ENCODE measurements at places on chromosomes 5 and 9. TPM values are rescaled to one million over a fixed set of nuclear protein-coding genes. Genes with fewer than 3 reads are reported as not detected.

DNA sequence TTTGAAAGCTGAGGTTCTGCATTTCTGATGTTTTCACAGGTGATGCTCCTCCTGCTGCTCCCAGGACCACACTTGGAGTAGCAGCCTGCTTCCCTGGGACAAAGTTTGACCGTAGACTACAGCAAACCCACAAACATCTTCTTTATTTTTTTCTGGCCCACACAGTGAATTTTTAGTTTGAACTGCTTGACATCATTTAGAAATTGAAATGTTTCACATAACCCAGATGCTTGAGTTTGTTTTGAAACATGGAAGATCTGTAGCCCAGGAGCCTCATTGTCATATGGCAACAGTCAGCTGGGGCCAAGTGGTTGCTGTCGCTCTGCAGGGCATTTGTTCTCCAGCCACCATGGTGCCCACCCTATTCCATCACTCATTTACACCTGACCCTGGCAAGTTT, 8.4 kb downstream of the SH3TC2 start:
- DNase-seq, result no peak

- no peak for DNase-seq
Observed at GRCh38 chr9:4603830-4604229, 58.3 kb upstream of the PLPP6 start.

SLC46A2 gene
- not detected for total RNA-seq

DNA sequence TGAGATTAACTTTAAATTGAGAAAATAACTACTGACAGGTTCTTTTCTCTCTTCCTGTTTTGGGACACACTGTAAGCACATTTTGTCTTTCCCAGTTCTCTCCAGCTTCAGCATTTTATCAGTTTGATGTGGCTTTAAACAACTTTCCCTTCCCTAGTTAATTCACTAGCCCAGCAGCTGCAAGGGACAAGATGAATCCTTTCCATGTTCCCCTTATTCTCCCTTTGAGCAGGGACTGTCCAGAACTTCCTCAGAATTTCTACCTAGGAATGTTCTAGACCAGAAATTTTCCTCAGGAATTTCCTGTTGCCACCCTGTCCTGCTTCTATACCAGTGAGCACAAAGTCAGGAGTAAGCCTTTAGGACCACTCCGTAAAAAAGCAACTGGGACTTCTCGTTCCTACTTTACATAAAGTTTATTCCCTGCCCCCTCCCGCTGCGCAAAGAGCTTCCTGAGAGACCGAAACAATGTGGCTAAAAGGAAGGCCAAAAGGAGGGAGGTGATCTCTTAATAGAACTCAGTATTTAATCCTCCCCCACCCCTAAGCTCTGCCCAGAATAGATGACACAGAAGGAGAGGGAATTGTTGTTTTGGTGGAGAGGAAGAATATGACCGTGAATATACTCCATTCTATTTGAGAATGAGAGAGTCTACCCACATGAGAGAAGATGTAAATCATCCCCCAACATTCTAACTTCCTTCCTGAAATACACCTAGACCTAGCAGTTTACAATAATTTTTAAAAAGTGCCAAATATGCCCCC, 61.9 kb downstream of the GLIS3 start:
- DNase-seq, result no peak

GRCh38 chr9:14433351-14434157, 119.6 kb upstream of the NFIB start:
- DNase-seq, result peak; percentile 74

- no peak for DNase-seq
Observed at GRCh38 chr5:128276537-128277216, 193.1 kb downstream of the SLC12A2 start.

C9orf78 gene
- 50.1 TPM for total RNA-seq

- no peak for DNase-seq
Observed at GRCh38 chr5:168118042-168118668, 173.3 kb upstream of the WWC1 start.

CDKN2A gene
- total RNA-seq, result 133 TPM

GRCh38 chr9:104927216-104927911, 591 bp downstream of the ABCA1 start:
- DNase-seq, result no peak

- no peak for DNase-seq
Observed at GRCh38 chr9:132370592-132370991, 15.8 kb upstream of the SETX start.

- no peak for DNase-seq
Observed at GRCh38 chr5:169812786-169813185, 167.5 kb downstream of the INSYN2B start.

DNA sequence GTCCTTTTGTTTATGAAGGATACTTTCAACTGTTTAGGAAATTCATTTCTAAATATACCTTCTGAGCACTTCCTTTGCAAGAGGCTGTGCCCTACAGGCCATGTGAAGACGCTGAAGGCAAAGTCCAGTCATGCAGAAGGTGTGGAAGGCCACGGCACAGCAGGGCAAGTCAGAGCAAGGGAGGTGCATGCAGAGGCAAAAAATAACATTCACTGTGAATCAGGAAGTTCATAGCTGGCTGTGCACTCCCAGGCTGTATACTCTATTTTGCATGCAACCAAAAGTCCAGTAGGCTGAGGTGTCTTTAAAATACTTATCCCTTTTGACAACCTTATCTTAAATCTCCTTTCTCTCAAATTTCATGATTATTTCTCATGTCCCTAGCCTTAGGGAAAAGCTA, 50.3 kb downstream of the GNAQ start:
- DNase-seq, result peak; percentile 72

GRCh38 chr9:30757723-30758122, 1626.7 kb upstream of the ACO1 start:
- DNase-seq, result no peak

GRCh38 chr9:25254051-25254450, 424.2 kb downstream of the TUSC1 start:
- DNase-seq, result no peak

LURAP1L gene
- total RNA-seq, result 1.2 TPM

GRCh38 chr9:87498811-87499360, 1.2 kb downstream of the DAPK1 start:
- DNase-seq, result no peak

All from HFFc6 (cell line).